ENCODE measurements at places on chromosomes 1 and 21.

DNA sequence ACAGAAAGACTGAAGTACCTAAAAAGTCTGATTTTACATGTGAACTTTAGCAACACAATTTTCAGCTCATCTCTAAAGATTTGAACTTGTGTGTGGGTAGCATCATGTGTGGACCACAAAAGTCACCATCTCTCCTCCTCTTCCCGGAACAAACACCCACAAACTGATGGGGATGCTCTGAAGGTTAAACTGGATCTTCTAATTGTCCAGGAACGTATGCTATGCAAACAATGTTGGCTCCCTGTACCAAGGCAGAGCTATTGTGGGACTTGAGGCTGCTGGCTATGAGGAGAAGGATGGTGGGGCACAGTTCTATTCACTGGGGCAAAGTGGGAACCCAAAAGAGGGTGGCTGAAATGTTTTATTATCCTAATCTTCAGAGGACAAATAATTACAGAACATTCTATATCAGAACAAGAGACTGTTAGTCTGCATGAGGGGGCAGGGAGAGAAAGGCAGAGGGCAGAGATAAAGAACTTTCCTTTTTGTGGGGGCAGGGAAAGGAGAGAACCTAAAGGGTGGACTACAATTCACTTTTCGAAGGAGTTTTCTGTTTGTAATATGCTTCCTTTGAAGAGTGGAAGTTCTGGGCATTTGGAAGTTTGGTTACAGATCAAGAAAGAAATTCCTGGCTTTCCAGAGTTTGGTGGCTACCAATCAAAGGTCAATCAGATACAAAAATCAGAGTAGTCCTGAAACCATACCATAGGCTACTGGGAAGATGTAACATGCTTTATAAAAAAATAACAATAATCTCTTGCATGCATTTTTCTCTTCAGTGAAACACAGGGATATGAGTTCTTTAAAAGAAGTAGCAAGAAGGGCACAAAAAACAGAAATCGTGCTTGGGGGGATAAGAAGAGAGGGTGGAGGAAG lies 62.9 kb downstream of the GADD45A start:
- DNase-seq, result no peak

GRCh38 chr21:32812035-32812434 lies 40.5 kb upstream of the PAXBP1 start:
- DNase-seq, result no peak

- DNase-seq, result peak; percentile 52
Measured at GRCh38 chr1:30342535-30343141, 380.7 kb downstream of the MATN1 start.

DNA sequence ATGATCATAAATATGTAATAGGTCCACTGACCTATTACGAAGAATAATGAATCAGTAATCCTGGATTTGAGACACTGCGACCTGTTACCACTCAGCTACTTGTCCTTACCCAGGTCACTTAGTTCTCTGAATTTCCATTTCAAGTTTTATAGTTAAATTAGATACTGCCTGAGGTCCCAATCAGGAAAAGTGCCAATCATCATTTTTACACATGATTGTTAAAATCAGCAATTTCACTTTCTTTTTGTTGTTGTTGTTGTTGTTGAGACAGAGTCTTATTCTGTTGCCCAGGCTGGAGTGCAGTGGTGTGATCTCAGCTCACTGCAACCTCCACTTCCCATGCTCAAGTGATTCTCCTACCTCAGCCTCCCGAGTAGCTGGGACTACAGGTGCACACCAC lies 22.8 kb upstream of the LYPLAL1 start:
- no peak for DNase-seq

- DNase-seq, result no peak
Measured at GRCh38 chr1:26784886-26785285, 2.9 kb upstream of the PIGV start.

DNA sequence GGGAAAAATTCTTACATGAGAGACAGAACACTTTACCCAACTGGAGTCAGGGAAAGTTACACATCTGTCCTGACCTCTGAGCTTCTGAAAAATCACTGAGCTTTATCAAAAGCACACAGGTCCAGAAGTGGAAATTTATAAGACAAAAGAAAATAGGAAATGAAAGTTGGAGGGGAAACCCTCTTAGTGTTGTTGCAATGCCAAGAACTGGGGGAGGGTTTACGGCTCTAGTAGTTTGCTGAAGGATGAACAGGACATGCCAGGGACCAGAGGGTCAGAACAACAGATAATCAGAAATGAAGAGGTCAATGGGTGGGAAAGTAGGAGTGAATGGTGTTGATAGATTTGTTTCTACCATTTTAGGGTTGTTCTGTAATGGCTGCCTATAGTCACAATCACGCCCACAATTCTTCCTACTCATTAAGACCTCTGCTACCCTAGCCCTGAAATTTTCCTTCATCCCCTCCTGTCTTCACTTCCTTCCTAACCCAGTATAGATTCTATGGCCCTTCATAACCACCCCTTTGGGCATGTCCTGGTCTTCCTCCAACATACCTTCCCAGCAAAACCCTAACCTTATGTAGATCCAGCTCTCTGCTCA lies 30.3 kb upstream of the FMOD start:
- DNase-seq, result peak; percentile 0

GRCh38 chr21:45079351-45079750 lies 5.0 kb downstream of the ADARB1 start:
- no peak for DNase-seq

DNA sequence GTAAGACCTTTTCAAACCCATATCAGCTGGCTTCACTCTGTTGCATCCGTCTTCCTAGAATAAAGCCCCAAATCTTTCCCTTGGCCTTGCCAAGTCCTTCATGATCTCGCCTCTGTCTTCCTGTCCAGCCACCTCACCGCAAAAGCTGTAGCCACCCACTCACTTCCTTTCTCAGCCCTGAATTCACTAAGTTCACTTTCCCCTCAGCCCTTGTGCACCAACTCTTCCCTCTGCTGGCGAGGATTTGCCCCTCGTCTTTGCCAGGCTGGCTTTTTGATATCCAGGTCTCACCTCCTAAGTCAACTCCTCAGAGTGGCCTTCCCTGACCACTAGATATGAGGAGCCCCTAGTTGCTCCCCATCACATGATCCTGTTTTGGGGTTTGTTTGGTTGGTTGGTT lies 3.9 kb upstream of the COL16A1 start:
- no peak for DNase-seq

DNA sequence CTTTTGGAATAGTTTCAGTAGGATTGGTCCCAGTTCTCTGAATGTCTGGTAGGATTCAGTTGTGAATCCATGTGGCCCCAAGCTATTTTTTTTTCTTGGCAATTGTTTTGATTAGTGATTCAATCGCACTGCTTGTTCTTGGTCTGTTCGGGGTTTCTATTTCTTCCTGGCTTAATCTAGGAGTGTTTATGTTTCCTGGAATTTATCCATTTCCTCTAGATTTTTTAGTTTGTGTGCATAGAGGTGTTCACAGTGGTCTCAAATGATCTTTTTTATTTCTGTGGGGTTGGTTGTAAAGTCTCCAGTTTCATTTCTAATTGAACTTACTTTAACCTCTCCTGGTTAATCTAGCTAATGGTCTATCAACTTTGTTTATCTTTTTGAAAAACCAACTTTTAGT lies 117.6 kb downstream of the NME7 start:
- DNase-seq, result no peak

DNA sequence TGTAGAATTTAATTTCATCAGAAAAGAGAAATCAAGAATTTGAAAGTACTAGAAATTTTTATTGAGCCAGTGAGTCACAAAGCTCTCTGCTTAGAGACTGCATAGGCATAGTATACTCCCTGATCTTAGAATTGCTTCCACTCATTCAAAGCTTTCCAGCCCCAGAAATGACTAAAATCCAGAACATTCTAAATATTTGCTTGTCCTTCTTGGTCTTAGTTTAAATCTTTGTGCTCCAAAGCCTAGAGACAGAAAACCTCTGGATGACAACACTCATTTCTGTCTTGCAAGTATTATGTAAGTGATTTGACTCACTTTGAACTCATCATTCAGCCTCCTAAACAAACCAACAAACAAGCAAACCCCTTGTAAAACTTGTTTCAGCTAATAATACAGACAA lies 74.2 kb downstream of the PTPRC start:
- DNase-seq, result no peak

GRCh38 chr1:28295936-28296335 lies 32.9 kb upstream of the MED18 start:
- no peak for DNase-seq

DNA sequence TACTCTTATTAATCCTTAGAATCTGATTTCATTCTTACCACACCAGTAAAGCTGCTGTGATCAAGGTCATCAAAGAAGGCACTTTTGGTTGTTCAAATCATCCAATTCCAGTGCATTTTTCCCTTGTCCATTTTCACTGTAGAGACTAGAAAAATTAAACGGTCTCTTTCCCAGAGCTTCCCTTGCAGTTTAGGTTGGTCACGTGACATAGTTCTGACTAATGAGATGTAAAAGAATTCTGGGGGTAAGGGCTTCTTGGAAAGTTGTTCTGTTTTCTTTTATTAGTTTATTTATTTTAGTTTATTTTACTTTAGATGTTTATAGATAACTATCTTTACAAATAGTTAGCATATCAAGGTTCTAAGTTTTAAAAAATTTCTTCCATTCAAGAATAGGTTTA lies 34.3 kb upstream of the SYCP1 start:
- DNase-seq, result no peak

DNA sequence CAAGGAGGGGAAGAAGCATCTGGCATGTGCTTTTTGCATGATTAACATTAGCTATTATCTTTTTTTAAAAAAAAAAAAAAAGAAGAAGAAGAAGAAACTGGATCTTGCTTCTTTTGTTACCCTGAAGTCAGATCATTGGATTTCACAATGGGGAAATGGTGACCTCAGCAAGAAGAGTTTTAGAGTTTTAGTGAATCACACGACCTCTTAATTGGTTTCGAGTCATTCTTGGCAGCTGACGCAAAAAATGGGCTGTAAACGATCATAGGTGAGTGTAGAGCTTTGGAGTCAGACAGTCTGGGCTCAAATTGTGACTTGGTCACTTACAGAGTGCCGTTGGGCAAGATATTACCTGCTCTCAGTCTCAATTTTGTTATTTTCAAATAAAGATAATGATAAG lies 33.3 kb upstream of the PGBD5 start:
- no peak for DNase-seq

GRCh38 chr1:108072212-108072611 lies 107.2 kb upstream of the VAV3 start:
- no peak for DNase-seq

DNA sequence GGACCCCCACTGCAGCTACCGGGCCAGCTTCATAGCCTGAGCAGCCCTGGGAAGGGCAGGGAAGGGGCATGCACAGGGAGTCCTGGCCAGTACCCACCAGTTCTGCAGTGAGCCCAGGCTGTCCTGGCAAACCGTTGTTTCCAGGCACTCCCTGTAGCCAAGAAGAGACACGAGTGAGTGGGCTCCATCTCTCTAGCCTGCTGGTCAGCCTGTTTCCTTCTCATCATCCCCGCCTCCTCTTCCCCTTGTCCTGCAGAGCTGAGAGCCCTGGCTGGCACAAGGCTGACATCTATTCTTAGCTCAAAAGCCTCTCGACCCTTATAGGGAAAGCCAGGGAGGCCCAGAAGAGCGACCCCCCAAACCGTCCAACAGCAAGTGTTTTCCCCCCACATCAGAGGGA lies 28.7 kb downstream of the COL16A1 start:
- no peak for DNase-seq

DNA sequence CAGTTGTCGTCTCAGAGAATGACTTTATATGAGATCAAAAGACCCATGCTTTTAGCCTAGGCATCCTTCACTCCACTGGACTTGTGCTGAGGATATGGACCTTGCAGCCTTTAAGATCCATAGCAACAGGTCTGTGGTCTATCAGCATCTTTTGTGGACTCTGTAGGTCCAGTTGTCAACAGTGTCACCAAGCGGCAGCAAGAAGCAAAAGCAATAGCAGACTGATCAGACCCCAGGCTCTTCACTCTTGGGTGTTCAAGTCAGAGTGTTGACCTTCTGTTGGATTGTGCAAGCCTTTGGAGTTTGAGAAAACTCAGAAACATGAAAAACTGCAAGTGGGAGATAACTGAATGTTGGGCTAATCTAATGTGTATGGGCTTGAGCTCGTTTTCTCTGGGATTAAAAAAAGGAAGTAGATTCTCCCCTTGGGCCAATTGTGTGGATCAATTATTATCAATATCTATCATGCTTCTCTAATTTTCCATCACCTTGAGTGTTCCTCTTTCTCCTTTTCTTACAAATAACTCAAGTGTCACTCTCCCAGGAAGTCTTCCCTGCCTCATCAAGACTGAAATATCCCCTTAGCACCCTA lies 144.2 kb downstream of the LYPLAL1 start:
- DNase-seq, result peak; percentile 72

- DNase-seq, result no peak
Measured at GRCh38 chr1:224569276-224569675, 46.8 kb upstream of the CNIH3 start.

- no peak for DNase-seq
Measured at GRCh38 chr1:168008595-168008994, 71.7 kb upstream of the MPC2 start.

GRCh38 chr1:199954699-199955098 lies 72.8 kb upstream of the NR5A2 start:
- peak; percentile 83 for DNase-seq

GRCh38 chr1:223711173-223711572 lies 1.2 kb upstream of the CAPN2 start:
- no peak for DNase-seq

- no peak for DNase-seq
Measured at GRCh38 chr21:41681939-41682718, 84.7 kb downstream of the RIPK4 start.

DNA sequence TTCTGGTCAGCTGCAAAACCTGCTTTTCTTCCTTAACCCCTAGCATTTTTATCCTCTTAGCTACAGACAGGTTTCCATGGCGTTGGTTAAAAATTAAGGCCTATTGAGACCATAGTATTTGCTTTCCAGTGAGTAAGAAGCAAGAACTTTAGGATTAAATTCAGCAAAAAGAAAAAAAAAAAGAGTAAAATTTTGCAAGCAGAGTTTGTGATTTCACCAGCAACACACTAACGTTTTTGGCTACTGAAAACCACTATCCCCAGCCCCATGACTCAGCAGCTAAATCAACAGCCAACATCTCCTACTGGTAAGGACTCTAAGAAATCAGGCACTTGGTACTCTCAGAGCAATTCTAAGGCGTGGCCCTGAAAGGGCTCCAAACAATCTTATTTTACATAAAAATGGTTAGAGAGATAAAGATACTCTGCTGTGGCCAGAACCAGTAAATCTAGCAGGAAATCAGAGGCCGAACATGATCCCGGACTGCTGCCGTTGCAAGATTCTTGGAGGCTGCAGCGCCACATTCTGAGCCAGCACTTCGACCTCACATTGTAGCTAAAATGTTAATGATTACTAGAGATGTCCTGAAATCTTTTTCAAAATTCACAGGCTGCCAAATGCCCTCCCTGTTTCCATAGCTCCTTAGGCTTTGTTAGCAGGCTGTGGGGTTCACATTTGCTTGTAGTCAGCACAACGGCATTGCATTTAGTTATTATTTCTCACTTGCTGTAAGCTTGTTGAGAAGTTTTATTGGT lies 1.6 kb upstream of the ENO1 start:
- DNase-seq, result peak; percentile 39

DNA sequence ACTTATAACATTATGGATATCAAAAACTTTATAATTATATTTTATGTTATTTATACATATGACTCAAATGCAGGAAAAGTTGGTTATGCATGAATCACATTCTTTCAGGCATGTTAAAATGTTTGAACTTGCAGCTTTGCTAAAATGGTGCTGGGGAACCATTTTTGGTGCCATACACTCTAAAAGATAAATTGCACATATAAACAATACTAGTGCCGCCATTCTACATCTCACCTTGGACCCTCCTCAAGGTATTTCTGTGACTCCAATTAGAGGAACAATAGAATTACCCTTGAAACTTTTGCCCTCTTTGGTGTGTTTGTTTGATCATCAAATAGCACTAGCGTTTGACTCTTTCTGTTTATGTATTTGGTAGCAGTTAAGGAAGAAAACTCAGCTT lies 997 bp downstream of the PRKACB start:
- DNase-seq, result no peak

- DNase-seq, result no peak
Measured at GRCh38 chr21:26443291-26443690, 129.8 kb downstream of the CYYR1 start.

Data from iPS-NIHi11 (cell line).